Activated CD4-positive, alpha-beta T cell treated with anti-CD3 and anti-CD28 coated beads, Interleukin-2, amount 50 U/mL, for 24 hours (primary cell): ENCODE measurements at places on chromosomes 1 and 21.

- no peak for DNase-seq
These were observed 10.5 kb downstream of the KIAA1614 start for GRCh38 chr1:180923021-180923841.

GRCh38 chr1:174800876-174801275, 198.9 kb upstream of the CACYBP start:
- DNase-seq, result no peak

- no peak for DNase-seq
These were observed 1.5 kb downstream of the CCN1 start for GRCh38 chr1:85581802-85582686.

- DNase-seq, result no peak
These were observed 106.2 kb downstream of the NIBAN1 start for GRCh38 chr1:184867866-184868689.

GRCh38 chr21:36589352-36589971, 109.5 kb upstream of the SIM2 start:
- DNase-seq, result no peak

GRCh38 chr1:238677567-238677966, 708.8 kb upstream of the CHRM3 start:
- no peak for DNase-seq

DNA sequence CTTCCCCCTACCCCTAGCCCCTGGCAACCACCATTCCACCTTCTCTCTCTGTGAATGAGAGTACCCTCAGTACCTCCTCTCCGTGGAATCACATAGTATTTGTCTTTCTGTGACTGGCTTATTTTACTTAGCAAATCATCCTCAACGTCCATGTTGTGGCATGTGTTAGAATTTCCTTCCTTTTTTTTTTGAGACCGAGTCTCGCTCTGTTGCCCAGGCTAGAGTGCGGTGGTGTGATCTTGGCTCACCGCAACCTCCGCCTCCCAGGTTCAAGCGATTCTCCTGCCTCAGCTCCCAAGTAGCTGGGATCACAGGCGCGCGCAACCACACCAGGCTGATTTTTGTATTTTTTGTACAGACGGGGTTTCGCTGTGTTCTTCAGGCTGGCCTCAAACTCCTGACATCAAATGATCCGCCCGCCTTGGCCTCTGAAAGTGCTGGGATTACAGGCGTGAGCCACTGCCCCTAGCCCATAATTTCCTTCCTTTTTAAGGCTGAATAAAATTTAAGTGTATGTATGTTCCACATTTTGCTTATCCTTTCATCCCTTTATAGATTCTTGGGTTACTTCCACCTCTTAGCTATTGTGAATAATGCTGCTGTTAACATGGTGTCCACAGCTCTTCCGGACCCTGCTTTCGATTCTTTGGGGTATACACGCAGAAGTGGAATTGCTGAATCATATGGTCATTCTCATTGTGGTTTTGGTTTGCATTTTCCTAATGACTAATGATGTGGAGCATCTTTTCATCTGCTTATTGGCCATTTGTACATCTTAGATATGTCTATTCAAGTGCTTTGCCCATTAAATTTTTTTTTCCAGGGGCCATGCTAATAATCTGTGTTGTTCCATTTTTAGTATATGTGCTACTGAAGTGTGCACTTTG, 32.3 kb downstream of the ERRFI1 start:
- DNase-seq, result no peak

DNA sequence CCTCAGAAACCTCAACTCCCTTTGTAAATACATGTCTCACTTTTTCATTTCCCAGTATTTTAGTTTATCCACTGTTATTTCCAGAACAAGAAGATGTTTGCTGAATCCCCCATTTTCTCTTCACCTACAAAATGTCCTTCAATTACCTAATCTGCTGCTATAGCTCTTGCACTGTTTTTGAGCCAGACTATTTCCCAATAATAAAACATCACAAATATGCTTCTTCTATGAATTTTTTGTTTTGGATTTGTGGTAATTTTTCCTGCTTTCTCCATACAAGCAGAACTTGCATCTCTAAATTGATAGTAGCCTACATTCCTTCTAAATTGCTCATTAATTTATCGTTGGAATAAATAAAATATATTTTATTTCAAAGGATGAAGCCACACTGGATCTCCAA, 199.6 kb upstream of the C1orf87 start:
- no peak for DNase-seq

DNA sequence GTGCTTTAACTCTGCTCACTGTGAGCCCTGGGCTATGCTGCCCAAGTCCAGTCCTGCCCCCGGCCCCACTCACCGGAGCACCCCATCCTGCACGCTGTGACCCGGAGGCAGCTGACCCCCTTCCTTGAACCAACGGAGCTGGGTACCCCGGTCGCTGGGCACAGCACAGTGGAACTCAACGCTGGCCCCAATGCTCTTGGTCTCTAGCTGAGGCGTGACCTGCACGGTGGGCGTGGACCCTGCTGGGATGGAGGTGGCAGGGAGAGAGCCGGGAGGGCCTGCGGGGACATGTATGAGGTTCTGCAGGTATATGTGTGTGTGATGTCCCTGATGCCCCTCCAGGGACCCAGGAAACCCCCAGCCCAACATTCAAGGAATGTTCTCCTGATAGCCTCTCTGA, 24.7 kb downstream of the LDLRAD2 start:
- no peak for DNase-seq

DNA sequence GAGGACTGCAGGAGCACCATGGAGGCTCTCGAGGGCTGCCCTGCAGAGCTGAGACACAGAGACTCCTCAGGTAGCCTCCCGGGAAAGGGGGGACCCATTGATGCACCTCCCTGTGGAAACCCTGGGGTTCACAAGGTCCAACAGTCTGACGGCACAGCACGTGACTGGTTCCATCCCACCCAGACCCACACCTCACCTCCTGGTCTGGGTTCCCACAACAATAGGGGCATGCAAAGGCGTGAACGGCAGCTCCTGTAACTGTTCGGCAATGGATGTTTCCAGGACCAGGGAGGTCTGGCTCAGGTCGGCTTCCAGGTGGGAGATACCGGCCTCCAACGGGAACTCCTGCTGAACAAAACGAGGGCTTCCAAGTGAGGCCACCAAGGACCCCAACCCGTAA, 86.8 kb downstream of the NPHP4 start:
- no peak for DNase-seq

DNA sequence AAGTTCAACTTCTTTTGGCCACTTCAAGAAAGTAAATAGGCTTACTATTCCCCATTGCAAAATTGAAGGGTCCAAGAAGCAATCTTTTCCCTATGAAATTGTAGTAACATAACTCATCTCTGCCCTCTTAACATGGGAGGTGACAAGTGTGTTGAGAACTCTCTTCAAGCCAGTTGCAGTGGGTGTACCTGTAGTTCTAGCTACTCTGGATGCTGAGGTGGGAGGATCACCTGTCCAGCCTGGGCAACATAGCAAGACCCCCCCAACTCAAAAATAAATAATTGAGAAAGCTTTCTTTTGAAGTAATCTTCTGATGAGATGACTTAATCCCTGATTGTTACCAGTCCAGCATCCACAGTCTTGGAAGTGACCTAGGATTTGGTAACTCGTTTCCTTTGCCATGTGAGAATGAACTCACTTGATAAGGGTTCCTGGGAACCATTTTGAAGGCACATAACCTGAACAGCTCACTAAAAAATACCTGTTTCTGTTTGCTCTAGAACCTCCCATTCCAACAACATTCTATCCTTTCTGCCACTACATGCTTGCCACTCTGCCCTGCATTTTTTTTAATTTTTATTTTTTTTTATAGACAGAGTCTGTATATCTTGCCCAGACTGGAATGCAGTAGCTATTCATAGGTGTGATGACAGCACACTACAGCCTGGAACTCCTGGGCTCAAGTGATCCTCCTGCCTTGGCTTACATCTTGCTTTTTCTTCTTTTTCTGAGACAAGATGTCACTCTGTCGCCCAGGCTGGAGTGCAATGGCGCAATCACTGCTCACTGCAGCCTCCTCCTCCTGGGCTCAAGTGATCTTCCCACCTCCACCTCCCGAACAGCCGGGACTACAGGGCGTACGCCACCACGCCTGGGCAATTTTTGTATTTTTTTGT, 1.4 kb upstream of the IPO9 start:
- DNase-seq, result no peak

- no peak for DNase-seq
These were observed 55.6 kb downstream of the PEX14 start for GRCh38 chr1:10530281-10530740.

DNA sequence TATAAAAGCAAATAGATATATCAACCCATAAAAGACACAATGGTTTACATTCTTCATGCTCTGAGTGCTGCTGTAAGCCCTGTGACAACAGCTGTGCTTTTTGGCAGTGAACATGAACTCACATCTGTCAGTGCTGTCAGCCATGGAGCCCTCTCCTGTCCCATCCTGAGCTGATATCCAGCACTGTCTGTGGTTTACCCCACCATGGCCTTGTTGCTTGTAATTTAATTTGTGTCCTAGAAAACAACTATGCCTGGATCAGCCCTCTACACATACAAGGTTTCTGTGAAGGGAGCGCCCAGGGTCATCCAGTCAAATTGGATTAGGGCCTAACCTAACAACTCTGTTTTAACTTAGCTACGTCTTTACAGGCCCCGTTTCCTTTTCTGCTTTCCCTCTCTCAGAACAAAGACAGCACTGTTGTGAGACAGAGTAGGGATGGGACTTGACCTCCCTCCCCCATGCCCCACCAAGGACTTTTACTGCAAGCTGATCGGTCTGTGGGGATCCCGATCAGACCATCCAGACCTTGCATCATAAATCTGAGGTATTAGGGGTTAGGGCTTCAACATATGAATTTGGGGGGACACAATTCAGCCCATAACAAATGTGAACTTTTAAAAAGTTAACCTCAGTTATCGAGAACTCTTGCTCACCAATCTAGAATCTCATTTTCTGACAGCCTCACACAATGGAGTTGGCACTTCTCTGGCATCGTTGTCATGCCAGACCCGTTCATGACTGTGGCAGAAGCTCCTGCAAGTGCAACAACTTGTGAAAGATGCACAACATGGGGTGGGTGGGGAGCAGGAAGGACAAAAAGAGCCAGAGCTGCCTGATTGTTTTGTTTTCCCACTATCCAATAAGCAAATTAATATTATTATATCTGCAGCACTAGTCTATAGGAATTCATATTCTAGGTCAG, 16.4 kb upstream of the SLC44A3 start:
- DNase-seq, result no peak

GRCh38 chr21:41803316-41803715, 36.5 kb upstream of the RIPK4 start:
- no peak for DNase-seq

- no peak for DNase-seq
These were observed 491.0 kb downstream of the MATN1 start for GRCh38 chr1:30232288-30232899.

DNA sequence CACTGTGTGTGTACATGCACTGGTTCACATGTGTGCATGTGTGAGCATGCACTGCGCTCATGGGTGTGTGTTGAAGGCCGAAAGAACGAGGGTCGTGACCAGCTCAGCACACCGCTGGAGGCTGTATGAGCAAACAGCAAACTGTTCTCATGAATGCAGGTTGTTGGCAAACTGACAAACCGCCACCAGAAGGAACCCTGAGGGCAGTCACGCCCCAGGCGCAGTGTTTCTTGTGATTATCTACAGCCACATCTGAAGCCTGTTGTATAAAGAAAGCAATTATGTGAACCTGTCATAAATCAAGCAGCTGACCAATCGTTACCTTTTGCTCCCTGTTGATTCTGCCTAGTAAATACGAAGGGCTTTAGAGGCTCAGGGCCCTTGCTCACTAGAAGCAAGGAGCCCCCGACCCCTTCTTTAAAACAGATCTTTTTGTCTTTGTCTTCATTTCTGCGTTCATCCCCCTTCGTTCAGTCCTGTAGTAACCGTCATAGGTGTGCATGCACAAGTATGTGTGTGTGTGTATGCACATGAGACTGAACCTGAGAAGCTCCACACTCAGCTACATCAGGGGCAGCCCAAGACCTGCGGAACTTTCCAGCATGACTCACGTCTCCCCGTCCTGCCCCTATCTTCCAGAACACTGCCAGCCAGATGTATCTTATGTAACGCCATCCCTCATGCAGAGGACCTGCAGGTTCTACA, 16.8 kb upstream of the RIPK4 start:
- DNase-seq, result no peak

GRCh38 chr1:153608742-153609584, 4.0 kb downstream of the S100A16 start:
- DNase-seq, result no peak
